Testis (tissue), 5 donors: ENCODE measurements at places on chromosomes 5 and 9. TPM values are rescaled to one million over a fixed set of nuclear protein-coding genes. Genes with fewer than 3 reads are reported as not detected.

DNA sequence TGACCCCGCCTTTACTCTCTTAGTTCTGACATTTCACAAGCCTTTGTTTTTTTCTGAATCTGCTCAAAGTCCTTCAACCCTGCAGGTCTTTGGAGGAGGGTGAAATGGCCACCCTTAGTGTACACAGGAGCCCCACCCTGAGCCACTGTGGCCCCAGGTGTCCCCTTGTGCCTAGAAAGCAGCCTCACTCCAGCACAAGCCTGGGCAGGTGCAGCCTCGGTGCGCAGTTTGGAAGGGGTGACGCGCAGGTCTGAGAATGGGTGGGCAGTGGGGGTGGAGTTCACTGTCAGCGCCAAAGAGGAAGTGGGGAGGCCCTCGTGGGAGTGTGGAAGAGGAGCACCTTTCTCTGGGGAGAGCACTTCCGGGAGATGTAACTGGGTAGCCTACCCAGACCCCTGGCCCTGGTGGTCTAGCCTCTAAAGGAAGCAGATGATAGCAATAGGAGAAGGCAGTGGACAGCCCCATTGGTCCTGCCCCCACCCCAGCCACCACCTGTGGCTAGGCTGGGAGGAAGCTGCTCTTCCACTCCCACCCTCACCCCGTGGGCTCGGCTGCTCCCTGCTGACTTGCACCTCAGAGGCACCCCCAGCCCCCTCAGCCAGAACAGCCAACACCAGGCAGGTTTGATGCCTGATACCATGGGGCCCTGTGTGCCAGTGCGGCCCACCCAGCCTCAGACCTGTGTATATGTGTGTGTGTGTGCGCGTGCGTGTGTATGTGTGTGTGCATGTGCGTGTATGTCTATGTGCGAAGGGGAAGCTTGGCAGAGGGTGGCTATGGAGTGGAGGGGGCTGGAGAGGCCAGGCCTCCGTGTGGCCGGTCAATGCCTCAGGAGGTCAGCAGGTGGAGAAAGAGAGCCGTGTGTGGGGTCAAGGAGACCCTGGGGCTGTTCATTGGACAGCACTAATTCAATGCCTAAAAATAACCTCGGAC is 16.8 kb upstream of the DAB2IP start:
- DNase-seq = peak; percentile 47

FOXI1 gene
- 0.19 TPM for total RNA-seq

- DNase-seq = no peak
Observed at GRCh38 chr9:14358523-14358922, 44.6 kb upstream of the NFIB start.

CARD19 gene
- 138 TPM for total RNA-seq

DNA sequence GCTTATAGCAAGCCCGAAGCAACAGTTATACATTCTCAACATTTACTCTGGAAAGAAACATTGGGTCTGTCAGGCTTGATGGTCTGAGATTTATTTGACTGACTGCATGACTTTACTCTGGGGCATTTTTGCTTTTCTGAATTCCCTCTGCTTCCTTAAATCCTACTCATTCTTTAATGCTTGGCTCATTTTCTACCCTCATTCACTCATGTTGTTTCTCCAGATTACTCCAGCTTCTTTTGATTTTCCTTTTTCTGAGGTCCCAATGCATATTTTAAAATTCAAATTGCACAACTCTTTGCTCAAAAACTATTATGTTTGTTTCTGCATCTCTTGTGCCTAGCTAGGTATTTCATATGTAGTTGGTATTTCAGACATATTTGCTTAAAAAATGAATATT is 2002.9 kb upstream of the NUDT12 start:
- DNase-seq = no peak

DNA sequence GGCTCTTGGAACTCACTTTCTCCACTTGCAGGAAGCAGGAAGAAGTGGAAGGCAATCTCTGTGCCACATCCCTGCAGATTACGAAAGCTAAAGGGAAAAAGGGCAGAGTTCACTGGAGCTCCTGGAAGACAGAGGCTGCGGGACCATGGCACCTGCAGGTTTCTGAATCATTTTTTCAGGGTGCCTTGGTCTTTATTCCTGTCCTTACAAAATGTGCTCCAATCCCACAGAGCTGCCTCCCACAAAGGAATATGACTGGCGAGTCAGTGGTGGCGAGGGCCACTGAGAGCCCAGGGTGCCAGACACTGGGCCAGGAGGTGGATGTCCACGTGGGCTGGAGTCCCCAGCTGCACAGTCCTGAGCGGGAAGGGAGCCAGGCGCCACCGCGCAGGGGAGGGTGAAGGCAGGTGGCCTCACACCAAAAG is 183.0 kb downstream of the FANCC start:
- no peak for DNase-seq

DNA sequence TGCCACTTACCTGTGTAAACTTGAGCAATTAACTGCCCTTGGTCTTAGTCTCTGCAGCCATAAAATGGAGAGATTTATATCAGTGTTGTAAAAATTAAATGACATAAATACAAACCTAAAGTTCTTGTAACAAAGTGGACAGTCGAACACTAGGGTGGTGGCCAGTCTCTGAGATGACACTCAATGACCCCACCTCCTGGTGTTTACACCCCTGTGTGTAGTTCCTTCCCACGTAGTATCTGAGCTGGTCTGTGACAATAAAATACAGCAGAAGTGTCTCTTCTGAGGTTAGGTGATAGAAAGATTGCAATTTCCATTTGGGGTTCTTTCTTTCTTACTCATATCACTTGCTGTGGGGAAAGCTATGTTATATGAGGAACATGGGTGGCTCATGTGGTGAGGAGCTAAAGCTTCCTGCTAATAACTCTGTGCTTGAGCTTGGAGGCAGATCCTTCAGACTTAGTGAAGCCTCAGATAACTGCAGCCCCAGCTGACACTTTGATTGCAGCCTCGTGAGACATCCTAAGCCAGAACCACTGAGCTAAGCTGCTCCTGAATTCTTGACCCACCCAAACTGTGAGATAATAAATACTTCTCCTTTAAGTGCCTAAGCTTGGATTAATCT is 173.4 kb upstream of the CHD1 start:
- DNase-seq = no peak

GRCh38 chr5:97735209-97735608 is 552.2 kb upstream of the RIOK2 start:
- no peak for DNase-seq

PAPPA gene
- total RNA-seq = 5.1 TPM

CLPTM1L gene
- total RNA-seq = 150 TPM

CNOT8 gene
- total RNA-seq = 103 TPM

EQTN gene
- total RNA-seq = 10.5 TPM

DNA sequence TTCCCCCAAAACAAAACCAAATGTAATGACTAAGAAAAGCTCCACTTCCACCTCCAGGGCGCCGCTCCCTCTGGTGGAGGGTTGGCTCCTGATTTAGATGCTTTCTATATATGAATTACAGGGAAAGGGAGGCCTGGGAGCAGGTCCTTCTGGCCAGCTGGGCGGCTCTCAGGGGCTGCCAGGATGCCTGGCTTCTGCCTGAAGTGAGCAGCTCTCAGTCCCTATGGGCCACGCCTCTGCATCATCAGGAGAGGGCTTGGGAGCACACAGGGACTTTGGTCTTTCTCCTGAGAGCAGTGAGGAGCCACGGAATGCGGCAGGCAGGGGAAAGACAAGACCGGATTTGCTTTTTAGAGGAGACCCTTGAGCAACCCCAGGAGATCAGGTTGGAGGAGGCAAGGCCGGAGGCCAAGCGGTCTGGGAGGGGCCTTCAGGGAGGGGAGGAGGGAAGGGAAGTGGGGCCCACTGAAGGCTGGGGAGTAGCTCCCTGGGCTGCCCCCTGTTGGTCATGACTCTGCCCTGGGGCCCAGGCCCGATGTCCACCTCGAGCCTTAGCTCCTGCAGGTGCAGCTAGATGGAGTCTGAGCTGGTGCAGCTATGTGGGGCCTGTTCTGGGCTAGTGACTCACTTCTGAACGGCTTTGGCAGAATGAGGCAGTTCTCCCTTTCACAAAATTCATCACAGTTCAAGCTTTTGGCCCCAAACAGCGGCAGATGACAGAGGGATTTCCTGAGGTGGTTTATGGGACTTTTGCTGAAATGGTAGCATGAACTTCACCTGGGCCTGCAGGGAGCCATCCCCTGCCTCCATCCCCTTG is 11.3 kb upstream of the GRHPR start:
- no peak for DNase-seq

- DNase-seq = no peak
Observed at GRCh38 chr9:18981476-18982261, 51.3 kb downstream of the SAXO1 start.

ECM2 gene
- total RNA-seq = 16.7 TPM

GRCh38 chr5:145247745-145248040 is 587.4 kb downstream of the PRELID2 start:
- no peak for DNase-seq

- DNase-seq = no peak
Observed at GRCh38 chr9:10678010-10678409, 65.2 kb upstream of the PTPRD start.

DNA sequence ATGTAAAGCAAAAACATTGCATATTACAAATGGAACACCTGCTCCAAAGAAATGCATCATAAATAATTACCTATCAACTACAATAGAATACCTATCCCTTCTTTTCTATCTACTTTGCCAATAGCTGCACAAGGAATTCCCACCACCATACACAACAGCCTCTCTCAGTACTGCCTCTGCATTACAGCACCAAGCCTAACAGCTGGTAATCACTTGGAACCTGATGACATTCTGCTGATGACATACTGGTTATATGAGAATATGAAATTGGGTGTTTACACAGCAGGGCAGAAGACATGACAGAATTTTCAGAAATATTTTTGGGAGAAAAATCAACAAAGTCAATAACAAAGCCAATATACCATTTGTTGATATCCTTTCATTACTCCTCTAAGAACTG is 43.2 kb downstream of the PSMB7 start:
- no peak for DNase-seq

LURAP1L gene
- 0.74 TPM for total RNA-seq

EGFLAM gene
- total RNA-seq = 12.0 TPM

- DNase-seq = no peak
Observed at GRCh38 chr9:34741628-34742027, 31.7 kb upstream of the CCL21 start.

DNA sequence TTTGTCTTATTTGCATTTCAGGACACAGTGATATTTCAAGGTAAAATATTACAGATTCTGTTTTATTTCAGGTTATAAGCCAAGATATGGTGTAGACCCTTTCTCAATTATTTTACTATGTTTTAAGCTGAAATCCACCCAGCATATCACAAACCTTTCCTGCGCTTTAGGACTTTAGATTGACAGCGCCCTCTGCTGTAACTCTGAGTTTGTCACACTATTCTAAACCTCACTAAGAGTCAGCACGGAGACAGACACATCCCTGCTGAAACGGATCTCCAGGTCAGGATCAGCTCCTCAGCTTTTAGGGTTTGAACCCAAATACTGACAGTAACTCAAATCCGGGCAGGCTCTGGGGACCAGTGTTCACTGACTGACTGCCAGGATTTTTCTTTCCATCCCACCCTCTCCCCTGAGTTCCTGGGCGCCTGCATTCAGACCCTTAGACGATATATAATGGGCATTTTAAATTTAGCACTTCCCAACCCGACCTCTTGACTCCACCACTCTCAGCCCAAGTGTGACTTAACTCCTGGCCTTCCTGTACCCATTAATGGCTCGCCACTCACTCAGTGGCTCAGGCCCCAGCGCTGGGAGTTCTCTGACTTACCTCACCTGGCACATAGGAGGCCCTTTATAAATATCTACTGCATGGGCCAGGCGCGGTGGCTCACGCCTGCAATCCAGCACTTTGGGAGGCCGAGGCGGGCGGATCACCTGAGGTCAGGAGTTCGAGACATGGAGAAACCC is 33.5 kb downstream of the TLX3 start:
- peak; percentile 79 for DNase-seq

SVEP1 gene
- total RNA-seq = 6.9 TPM

DNAH5 gene
- 5.1 TPM for total RNA-seq

- DNase-seq = no peak
Observed at GRCh38 chr5:43320846-43321245, 7.6 kb upstream of the HMGCS1 start.

GRCh38 chr5:145158730-145159129 is 676.4 kb downstream of the PRELID2 start:
- DNase-seq = no peak

DNA sequence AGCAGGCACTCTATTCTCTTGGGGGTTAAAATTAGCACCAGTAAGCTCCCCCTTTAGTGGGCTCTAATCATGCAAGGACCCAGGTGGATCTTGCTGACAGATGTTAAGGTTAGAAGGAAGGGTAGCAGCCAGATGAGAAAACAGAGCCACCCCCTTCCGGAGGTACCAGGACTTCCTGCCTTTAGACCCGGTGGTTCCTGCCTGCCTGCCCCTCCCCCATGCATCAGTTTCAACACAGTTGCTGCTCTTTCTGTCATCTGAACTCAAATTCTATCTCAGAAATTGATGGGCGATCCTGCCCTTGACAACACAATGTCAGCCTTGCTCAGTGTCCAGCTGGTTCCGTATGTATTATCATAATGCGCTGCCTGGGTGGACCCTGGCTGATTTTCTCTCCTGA is 287.3 kb downstream of the EBF1 start:
- DNase-seq = no peak

ANXA6 gene
- total RNA-seq = 180 TPM

SPATA6L gene
- 12.8 TPM for total RNA-seq

DNA sequence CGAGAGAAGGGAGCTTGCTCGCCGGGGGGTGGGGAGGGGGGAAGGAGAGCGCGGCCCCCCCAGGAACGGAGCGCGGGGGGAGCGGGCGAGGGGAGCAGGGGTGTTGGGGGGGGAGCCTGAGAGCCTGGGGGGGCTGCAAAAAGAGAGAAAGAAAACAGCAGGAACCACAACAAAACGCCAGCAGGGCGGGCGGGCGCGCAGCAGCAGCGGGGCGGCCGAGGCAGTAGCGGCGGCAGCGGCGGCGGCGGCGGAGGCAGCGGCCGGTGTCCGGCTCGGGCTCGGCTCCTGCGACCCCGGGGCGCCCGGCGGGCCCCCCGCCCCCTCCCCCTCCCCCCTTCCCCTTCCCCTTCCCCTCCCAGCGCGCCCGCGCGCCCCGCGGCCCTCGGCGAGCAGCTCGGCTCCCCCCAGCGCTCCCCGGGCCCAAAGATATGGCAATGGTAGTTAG is 1.6 kb downstream of the NR2F1 start:
- DNase-seq = no peak

JAK2 gene
- 24.1 TPM for total RNA-seq

ACER2 gene
- total RNA-seq = 5.5 TPM
